ENCODE measurements at places on chromosomes 4 and X.

DNA sequence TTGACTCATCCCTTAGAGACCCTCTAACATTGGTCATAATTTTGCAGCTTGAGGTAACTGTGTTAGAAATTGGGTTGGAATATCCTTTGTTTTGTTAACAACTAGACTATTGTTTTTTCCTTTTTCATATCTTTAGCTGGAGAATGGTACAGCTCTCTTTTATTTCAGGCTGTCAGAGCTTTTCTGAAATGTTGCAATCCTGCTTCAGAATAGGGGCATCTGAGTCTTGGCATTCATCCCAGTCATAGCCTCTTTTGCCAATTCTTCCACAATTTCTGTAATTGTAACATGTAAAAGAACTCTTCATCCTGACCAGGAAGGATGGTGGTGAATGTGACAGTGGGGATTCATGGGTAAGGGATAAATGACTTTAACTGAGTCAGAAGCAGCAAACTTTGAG lies 128.7 kb downstream of the FHIP1A start:
- no peak for DNase-seq

DNA sequence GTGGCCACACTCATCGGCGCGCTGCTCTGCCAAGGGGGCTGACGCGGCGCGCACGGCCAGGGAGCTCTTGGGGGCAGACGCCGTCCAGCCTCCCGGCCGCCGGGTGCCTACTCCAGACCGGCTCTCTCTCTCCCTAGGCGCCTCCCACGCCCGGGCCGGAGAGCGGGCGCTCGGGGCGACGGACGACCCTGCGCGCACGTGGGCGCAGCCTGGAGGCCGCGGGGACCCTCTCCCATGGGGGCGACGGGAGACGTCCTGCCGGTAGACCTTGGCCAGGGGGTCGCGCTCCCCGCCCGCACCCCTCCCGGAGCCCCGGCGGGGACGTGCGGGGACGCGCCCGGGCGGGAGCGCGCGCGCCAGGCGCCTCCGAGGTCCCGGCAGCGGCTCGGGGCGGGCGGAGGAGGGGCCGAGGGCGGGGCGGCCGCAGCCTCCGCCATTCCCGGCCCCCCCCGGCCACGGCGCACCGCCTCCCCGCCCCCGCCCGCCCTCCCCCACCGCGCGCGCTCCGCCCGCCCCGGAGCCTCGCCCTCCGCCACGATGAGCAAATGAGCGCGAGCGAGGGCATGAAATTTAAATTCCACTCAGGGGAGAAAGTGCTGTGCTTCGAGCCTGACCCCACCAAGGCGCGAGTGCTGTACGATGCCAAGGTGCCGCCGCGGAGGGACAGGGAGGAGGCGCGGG lies at the start of gene MSL3:
Gene MSL3 (plus strand): TSS at position 519 of the 681 bp plus-strand sequence. CDS start 27 bp downstream, at position 546.
- no peak for DNase-seq

- DNase-seq, result no peak
Observed at GRCh38 chr4:69830560-69831269, 29.2 kb downstream of the SULT1E1 start.

DNA sequence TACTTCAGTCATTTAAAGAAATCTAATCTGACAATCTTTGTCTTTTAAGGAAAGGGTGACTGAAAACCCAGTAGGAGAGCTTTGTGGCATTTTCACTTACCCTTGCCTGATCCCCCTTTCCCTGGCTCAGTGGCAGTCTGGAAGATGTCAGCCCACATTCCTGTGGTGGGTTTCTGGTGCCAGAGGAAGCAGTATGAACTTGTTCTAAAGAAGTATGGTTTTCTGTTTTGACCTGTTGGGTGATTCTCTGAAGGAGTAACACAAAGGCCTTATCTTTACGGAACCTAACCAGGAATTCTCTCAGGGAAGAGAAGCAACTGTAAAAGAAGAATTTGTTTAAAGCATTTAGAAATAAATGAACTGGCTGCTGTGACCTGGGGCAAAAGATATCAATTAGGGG lies 41.9 kb downstream of the BMP15 start:
- DNase-seq, result no peak

- DNase-seq, result no peak
Observed at GRCh38 chr4:612749-613125, 12.6 kb upstream of the PDE6B start.

- DNase-seq, result no peak
Observed at GRCh38 chr4:101222156-101222845, 125.0 kb downstream of the PPP3CA start.

GRCh38 chr4:147769386-147769785 lies 37.5 kb downstream of the ARHGAP10 start:
- DNase-seq, result no peak

GRCh38 chr4:2296631-2297601 lies 35.0 kb upstream of the MXD4 start:
- DNase-seq, result no peak

GRCh38 chrX:78106651-78106986 lies 2.6 kb downstream of the PGK1 start:
- no peak for DNase-seq

GRCh38 chr4:141913928-141914327 lies 277.5 kb downstream of the IL15 start:
- no peak for DNase-seq
